ENCODE measurements at places on chromosomes 2 and 18. TPM values are rescaled to one million over a fixed set of nuclear protein-coding genes. Genes with fewer than 3 reads are reported as not detected.

The CNRIP1 gene
- total RNA-seq = 17.2 TPM

The SMYD1 gene
- total RNA-seq = not detected

The TXNDC2 gene
- total RNA-seq = 0.16 TPM

The IRS1 gene
- 11.7 TPM for total RNA-seq

The GPR75 gene
- 0.52 TPM for total RNA-seq

The SGPP2 gene
- total RNA-seq = under 0.01 TPM

The CPS1 gene
- total RNA-seq = 34.6 TPM

The CYP1B1 gene
- total RNA-seq = 76.6 TPM

The PSMA8 gene
- not detected for total RNA-seq

The MALT1 gene
- total RNA-seq = 10.2 TPM

The TNS1 gene
- 88.8 TPM for total RNA-seq

The BUB1 gene
- total RNA-seq = 5.8 TPM

The CABLES1 gene
- 20.5 TPM for total RNA-seq

The KANSL3 gene
- total RNA-seq = 36.2 TPM

The UPP2 gene
- not detected for total RNA-seq

The ALK gene
- 0.16 TPM for total RNA-seq

The CLEC4F gene
- not detected for total RNA-seq

Data from bronchial smooth muscle cell (primary cell).